ENCODE measurements at places on chromosomes 6 and 20.
A peak's percentile ranks its signal among the peaks of the same experiment; 100 is the strongest.

GRCh38 chr6:112936079-112936472 is 588.9 kb downstream of the RFPL4B start:
- DNase-seq, result no peak

DNA sequence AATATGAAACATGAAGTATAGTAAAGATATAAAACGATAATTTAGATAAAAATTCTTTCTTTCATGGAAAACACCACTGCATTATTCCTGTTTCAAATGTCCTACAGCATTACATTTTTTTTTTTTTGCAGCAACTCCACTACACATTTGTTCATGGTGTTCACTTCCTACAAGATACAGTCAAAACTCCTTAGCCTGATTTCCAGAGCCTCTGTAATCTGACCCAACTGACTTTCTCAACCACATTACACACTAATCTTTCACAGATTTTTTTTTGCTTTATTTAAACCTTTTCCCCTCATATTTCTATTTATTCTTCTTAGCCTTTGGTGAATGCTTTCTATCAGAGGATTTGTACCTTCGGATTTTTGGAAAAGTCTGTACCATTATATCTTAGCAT is 176.5 kb upstream of the PDE7B start:
- no peak for DNase-seq

DNA sequence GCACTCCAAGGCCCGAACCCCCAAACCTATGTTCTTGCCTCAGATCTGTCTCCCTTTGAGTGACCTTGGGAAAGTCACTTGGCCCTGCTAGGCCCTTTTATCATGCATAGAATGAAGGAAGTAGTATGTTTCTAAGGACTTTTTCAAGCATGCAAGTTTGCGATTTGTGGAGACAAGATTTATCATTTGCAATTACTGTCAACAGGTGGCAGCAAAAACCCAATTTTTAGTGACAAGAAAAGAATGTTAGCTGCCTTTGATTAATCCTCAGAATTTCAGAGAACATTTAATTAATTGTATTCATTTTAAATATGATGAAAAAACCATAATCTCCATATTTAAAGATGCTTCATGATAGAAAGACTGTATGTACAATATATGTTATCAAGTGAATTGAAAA is 28.3 kb upstream of the PREP start:
- peak; percentile 37 for DNase-seq

GRCh38 chr6:35780719-35781118 is at the start of gene CLPSL1:
TSS of gene CLPSL1 (plus strand) at chr6:35781019. CDS start at chr6:35781111, 92 bp downstream.
- no peak for DNase-seq

- no peak for DNase-seq
These were observed 110.1 kb downstream of the IYD start for GRCh38 chr6:150478656-150479545.

DNA sequence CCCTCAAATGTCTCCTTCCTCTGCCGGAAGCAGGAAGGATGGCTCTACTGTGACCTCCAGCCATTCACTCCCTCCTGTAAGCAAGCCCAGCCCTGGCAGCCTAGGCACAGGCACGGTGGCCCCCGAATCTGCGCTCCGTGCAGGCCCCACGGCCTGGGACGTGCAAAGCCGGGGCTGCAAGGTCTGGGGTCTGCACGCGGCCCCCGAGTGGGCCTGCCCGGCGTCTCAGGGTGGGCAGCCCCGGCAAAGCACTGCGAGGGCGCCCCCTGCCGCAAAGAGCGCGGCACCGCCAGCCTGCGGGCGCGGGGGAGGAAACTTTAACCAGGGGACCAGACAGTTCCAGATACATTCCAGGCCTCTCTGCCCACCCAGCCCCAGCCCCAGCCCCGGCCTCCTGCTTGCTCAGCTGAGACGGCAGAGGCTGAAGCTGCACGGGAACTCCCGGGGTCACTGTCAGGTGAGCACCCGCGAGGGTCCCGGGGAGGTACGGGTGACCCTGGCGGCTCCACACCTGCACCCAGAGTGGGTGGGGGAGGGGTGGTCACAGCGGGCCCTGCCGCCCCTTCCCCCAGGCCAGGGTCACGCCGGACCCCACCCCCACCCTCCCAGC is 98.8 kb downstream of the ASXL1 start:
- no peak for DNase-seq

DNA sequence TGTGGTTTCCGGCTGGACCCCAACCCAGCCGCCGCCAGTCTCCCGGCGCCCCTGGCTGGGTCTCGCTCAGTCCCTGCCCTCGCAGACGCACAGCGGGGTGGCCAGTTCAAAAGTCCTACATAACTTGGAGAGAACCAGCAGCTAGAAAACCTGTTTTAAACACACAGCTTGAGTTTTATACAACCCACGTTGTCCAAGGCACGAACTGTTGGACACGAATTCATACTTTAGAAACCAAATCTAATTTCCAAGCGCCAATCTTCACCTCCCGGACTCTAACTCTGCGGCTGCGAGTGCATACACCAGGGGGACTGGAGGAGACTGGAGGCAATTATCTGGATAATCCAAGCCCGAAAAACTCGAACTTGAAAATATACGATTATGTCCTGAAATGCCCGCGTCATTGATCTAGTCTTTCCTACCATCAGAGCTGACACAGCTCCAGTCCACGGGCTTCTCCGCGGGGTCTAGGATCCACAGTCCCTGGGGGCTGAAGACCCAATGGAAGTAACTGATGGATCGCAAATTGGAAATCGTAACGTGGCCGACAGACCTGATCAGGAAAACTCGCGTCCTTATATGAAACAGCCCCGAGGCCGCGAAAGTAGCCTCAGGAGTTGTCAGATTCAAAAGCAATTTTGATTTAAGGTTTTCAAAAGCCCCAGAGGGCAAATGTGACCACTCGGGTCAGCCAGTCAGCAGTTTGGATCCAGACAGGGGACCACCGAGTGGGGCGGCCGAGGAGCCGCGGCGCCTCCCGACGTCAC is 843 bp upstream of the HEY2 start:
- peak; percentile 37 for DNase-seq

DNA sequence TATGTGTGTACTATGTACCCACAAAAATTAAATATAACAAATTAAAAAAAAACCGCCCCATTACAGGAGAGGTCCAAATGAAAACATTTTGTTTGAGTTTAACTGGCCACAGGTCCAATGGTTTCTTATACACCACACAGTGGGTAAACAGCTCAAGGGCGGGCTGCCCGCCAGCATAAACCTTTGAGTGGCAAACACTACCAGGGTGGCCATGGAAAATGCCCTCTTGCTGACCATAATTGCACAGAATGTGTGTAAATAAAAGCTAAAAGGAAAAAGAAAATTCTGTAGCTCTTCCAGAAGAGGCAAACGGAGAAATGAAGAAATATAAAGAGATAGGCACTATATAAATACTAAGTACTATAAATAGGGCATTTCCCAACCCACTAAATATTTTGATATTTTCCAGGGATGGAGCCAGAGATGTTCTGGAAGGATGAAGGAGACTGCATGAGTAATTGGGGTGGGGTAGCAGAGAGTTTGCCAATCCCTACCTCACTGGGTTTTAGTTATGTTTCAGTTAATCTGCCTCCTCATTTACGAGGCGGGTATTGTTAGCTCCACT is 1.1 kb upstream of the CDC5L start:
- peak; percentile 33 for DNase-seq

DNA sequence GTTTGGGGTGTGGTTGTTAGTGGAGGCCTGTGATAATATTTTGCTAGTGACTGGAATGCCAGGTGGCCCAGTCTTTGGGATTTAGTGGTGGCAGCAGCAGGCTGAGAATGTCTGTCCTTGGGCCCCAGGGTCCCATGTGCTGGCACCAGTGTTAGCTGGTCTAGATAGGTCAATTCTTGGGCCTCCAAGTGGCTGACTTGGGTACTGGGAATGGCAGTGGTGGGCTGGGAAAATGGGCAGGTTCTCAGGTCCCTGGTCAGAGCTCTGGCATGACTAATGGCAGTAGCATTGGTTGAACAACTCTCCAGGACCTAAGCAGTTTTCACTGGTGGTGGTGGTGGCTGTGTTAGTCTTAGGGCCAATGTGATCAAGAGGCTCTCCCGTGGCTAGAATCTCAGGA is 50.3 kb downstream of the OLIG3 start:
- no peak for DNase-seq

GRCh38 chr6:113380591-113380990 is 476.6 kb upstream of the MARCKS start:
- no peak for DNase-seq

- DNase-seq, result peak; percentile 71
These were observed 37.0 kb downstream of the BCKDHB start for GRCh38 chr6:80143419-80143937.

GRCh38 chr6:146200176-146200575 is 171.3 kb downstream of the GRM1 start:
- no peak for DNase-seq

DNA sequence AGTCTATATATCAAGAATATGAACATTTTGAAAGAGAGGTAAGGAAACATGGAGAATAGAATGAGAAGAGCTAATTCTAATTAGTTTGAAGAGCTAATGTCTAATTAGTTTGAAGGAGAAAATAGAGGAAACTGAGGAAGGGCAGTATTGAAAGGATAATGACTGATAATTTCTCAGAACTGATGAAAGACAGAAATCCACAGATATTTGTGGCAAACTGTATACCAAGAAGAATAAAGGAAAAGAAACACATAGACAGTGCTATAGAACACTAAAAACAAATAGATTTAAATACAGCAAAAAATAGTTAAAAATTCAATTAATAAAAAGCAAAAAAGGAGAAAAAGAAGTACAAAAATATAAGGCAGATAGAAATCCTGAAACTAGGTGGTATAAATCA is 354.4 kb downstream of the QKI start:
- no peak for DNase-seq

GRCh38 chr6:15452182-15452941 is 206.5 kb downstream of the JARID2 start:
- DNase-seq, result no peak

DNA sequence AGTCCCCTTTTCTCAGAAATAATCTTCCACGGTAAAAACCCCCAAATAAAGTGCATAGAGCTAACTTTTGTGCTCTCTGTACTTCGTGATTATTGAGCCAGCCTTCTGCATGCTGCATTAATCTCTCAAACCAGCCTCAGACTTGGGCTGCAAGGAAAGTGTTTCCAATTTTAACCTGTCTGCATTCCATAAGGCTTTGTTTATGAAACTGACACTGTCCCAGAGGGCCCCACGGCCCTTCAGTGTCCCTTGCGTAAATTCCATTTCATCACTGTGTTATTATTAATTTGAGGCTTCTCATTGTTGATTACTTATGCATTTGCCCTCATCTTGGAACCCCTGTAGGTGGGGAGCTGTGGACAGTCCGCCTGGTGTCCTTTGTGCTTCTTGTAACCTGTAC is 15.6 kb upstream of the SNRPB2 start:
- no peak for DNase-seq

- DNase-seq, result no peak
These were observed 17.4 kb downstream of the UBE2V1 start for GRCh38 chr20:50095476-50096078.

DNA sequence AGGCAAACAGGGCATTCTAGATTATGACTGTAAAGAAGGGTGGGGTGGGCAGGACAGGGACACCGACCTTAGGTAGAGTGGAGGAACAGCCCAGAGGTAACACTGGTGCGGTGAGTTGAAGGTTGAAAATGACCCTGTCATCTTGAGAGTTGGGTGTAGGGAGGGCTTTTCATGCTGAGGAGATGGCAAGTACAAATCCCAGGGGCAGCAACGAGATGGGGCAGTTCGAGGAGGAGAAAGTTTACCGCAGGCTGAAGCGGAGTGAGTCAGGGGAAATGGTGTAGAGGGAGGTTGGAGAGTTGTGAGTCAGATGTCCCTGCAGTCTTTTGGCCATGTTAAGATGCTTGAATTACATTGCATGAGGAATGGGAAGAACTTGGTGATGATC is 101.1 kb downstream of the HIVEP1 start:
- DNase-seq, result no peak

DNA sequence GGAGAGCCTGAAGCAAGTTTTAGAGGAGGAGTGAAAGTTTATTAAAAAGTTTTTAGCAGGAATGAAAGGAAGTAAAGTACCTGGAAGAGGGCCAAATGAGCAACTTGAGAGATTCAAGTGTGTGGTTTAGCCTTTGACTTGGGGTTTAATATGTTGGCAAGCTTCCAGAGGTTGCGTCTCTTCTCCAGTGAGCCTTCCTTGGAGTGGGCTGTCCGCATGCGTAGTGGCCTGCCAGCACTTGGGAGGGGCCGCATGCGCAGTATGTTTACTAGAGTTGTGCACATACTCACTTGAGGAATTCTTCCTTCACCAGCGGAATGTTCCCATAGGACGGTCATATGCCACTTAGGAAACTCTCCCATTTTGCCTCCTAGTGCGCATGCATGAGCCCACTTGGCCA is 235.2 kb downstream of the ALDH8A1 start:
- peak; percentile 95 for DNase-seq

DNA sequence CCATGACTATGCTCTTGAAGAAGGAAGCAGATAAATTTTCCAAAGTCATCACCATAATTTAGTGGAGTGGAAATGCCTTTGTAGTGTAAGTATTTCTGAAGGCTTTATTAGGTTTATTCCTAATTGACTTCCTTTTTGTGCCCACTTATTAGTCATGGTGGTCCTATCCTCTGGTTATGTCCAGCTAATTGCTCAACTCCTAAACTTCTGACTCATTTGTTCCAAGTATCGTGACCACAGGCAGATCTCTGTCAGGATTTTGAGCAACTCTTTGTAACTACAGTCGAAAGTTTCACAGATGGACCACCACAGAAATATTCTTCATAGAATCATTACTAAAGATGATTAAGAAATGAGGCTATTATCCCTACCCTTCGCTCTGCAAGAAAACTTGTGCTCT is 315.6 kb upstream of the PTCHD4 start:
- no peak for DNase-seq

DNA sequence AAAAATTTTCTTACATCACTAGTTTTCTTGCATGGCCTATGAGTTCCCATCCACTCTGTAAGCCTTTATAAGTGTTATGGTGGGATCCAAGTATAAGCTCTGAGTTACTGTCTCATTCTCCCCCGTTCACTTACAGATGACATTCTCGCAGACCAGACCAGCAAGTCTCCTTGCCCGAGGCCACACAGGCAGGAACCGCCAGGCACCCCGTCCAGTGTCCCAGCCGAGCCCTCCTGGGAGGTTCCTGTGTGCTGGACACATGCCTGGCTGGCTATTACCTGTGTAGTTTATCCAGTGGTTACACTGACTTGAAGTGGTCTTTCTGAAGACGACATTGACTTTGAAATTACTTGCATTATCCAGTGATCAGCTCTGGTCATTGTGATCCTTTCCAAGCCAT is 234.8 kb upstream of the QKI start:
- DNase-seq, result no peak

- DNase-seq, result no peak
These were observed 18.5 kb downstream of the CD164 start for GRCh38 chr6:109363753-109364152.

All from DMS79 treated with DMSO at 0.1 percent for 48 hours (cell line).